ENCODE measurements at places on chromosomes 6 and 20.

- no peak for DNase-seq
Observed at GRCh38 chr20:32544260-32544722, 40.8 kb downstream of the NOL4L start.

- DNase-seq = no peak
Observed at GRCh38 chr6:97218912-97219311, 64.1 kb downstream of the MMS22L start.

DNA sequence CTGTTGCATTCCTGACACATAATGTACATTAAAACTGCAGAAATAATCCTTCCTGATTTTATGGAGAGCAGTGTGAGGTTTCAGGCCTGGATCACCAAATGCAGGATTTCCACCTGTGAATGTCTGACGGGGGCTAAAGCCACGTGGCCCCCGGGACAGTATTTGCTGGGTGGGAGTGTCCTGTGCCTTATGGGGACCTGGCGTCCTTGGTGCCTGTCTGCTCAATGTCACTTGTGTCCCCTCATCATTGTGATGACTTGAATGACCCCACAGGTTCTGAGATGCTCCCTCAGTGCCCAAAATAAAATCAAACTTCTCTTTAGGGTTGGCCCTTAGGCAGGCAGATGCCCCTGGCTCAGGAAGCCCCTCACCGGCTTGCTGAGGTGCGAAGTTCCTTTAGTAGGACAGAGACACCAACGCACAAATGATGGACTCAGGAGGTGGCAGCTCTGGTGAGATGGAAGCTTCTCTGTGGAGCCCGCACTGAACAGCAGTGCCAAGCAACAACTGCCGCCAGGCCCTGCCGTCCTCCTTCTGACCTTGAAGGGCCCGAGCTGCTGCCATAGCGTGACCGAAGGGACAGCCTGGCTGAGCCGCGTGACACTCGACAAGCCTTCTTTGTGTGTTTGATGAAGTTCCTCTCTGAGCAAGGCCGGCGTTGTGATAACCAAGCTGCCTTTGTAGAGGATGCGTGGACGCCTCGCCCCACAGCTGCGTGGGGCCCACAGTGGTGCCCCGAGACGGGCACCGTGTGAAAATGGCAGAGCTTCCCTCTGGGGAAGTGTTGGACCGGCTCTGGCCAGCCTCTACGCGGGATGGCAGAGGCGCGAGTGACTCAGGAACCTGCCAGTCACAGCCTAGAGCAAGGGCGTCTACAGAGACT lies 30.9 kb downstream of the FRMD1 start:
- DNase-seq = no peak

GRCh38 chr6:3698021-3698420 lies 53.5 kb downstream of the PXDC1 start:
- no peak for DNase-seq

- peak; percentile 13 for DNase-seq
Observed at GRCh38 chr6:11412011-11412424, 125.5 kb upstream of the TMEM170B start.

DNA sequence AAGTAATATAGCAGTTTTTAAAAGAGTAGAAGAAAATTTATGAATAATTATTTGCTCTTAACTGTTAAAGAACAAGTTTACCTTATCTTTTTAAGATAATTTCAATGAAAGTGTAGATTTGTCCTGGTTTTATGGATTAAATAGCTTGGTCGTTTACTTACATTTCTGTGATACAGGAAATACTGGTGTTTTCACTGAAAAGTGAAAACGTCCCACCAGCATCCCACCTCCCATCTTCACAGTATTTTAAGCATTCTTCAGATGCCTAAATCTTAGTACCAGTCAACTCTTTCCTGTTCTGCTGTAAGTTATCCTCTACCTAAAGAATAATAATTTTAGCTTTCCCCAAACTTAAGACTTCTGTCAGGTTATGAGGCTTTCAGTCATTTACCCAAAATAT lies 5.8 kb downstream of the TAB2 start:
- no peak for DNase-seq

- no peak for DNase-seq
Observed at GRCh38 chr6:23302514-23302913, 733.1 kb downstream of the HDGFL1 start.

DNA sequence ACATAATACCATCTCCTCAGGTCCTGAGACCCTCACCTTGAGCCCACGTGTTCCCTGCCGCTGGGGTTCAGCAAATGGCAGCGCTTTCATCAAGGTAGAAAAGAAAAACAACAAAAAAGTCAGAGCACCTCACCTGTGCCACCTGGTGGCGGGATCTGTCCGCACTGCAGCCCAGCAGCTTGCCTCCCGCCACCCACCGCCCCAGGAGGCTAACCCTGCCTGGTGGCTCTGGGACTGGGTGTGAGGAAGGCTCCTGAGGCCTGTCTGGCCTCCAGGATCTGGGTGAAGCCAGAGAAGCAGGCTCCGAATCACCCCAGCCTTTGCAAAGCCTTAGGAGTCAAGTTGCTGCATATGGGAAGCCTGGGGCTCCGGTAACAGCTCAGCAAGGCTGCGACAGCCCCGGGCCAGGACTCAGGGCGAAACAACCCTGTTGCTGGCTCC lies 270.8 kb downstream of the BMP7 start:
- peak; percentile 25 for DNase-seq

GRCh38 chr6:66289889-66290288 lies 582.9 kb upstream of the EYS start:
- no peak for DNase-seq

GRCh38 chr20:8339349-8339748 lies 207.3 kb downstream of the PLCB1 start:
- no peak for DNase-seq

GRCh38 chr6:111228094-111228493 lies 140.8 kb downstream of the SLC16A10 start:
- DNase-seq = no peak

GRCh38 chr20:24420567-24420966 lies 48.9 kb upstream of the SYNDIG1 start:
- no peak for DNase-seq

DNA sequence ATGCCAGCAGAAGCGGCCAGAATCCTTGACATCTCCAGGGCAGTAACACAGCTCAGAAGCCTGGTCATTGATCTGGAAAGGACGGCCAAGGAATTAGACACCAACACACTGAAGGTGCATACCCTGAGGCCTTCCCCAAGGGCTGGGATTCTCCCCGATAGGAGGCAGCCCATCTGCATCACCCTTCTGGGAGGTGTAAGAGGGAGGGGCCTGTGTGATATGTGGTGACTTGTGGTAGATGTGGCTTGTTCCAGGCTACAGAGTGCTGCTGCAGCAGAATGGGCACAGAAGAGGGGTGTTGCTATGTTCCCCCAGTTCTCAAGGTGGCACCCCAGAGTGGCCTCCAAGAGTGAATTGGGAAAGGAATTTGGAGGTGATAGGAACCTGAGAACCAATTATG lies 11.2 kb downstream of the TRIM40 start:
- no peak for DNase-seq

DNA sequence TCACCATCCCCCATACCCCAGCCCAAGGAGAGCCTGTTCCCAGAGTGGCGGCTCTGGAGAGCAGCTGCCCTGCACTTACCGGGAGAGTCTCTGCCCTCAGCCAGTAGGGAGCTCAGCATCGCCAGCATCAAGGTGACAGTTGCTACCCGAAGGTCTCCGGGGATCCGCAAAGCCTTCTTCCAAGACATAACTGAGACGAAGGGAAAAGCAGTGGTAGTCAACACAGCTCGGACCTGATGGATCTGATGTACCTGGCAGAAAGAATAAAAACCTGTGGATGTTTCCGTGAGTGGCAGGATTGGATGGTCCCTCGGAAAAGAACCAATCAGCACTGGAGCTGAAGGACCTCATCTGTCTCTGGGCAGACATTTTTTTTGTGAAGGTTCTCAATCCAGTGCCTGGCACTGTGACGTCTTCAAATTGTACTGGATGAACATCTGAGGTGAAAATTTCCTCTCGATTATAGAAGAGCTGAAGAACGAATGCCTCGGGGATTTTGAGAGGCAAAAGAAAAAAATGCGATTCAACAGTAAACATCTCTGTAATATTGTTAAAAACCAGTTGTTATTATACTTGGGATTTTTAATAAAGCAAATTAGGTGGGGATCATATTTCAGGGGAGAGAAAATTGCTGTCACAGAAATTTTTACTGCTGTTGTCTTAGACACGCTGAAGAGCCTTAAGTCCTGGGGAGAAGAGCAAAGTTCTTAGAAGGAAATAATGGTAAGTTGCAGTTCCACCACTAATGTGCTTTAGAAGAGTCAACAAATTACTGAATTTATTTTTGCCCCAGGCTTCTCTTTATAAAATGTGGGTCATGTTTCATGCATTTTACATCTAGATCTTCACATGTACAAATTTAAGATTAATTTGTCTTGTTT lies at the start of gene HLA-DQB1:
Gene HLA-DQB1 (minus strand): TSS at position 238 of the 881 bp plus-strand sequence. CDS start 50 bp downstream, at position 188.
- DNase-seq = peak; percentile 24

GRCh38 chr20:36251426-36251825 lies 15.1 kb downstream of the AAR2 start:
- DNase-seq = no peak

GRCh38 chr20:57061051-57061900 lies 205.2 kb downstream of the BMP7 start:
- DNase-seq = no peak

DNA sequence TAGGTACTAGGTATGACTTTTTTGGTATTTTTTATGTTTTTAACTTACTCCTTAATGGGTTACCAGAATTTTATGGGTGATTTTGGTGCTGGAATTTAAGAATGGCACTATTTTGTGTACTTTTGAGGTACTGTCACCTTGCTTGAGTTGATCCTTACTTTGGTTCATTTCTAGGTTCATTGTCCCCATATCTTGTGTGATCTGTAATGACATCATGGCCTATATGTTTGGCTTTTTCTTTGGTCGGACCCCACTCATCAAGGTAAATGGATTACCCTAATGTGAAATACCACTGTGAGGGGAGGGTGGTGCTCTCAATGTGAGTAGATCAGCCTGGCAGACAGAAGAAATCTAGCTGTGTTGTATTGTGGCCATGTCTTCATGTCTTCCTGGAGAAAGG lies 57.9 kb downstream of the CDS2 start:
- no peak for DNase-seq

- no peak for DNase-seq
Observed at GRCh38 chr6:158662954-158663624, 13.2 kb downstream of the SYTL3 start.

DNA sequence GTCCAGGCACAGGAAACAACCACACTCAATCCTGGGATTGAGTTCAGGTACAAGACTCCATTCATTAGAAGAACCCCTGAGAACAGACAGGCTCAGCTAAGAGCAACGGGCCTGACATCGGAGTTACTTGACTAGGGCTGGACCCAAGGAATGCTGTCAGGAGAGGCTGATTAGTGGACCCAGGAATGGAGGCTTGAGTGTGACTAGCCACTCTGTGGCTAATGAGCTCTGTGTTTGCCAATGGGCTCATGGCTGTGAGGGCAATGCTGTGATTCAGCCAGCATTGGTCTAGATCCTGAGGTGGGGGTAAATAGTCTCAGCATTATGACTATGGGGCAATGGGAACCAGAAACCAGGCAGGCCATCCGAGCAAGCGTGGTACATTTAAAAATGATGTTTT lies 71.8 kb downstream of the RIOK1 start:
- DNase-seq = no peak

GRCh38 chr6:46484081-46484820 lies 7.0 kb downstream of the RCAN2 start:
- DNase-seq = no peak

DNA sequence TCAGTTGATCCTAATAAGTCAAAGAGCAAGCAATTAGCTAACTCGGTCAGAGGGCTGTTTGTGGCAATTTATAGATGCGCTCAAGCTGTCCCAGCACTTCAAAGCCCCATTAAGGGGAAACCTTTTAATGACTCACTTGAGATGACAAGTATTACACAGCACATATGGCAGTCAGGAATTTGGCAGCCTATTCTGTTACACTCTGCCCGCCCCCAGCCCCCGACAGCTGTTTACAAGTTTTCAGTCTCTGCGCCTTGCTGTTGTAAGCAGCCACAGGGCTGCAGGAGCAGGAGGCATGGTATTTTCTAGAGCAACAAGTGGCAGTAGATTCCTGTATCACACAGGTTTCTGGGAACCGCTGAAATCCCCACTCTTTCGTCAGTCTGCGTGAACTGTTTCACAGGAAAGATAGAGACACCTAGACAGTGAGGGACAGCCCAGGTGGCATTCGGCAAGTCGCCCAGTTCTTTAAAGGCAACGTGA lies 263.0 kb downstream of the FOXC1 start:
- DNase-seq = no peak

DNA sequence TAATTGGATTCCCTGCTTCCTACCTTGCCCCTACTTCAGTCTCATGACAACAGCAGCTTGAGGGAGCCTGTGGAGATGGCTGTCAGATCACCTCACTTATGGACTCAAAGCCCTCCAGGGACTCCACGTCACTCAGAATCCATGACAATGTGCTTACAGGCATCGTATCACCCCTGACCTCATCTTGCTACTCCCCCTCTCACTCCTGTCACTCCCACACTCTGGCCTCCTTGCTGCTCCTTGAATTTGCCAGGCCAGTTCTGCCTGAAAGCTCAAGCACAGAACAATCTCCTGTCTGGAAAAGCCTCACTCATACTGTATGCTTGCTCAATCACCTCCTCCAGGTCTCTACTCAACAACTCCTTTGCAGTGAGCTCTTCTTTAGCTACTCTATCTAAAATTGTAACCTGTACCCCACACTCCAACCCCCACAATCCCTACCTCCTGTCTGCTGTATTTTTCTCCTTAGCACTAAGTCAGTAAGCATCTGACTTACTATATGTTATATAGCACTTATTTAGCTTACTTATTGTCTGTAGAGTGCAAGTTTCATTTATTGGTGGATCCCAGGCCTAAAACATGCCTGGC lies 10.7 kb upstream of the GSTA4 start:
- no peak for DNase-seq

DNA sequence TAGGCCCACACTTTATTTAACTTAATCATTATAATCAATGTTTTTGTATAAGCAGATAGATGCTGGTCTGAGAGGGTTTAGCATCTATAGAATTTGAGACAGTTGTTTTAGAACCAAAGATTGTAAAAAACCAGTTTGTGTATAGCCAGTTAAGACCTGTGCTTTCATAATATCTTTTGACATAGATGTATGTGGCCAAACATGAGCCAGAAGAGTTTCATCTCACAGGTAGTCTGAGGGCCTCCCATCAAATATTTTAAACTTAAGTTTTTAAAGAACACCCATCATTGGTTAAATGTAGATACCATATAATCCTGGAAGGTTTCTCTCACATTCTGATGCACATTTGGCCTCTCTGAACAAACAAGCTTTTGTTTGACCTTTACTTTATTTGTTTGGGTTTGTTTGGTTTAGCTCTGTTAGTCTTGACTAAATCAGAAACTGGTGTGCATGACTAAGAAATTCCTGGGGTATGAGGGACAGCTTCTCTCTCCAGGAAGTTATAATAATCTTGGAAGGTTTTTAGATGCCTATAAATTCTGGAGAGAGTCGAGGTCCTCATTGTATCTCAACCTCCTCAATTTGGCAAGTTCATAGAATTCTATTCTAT lies 58.0 kb upstream of the TMEM200A start:
- peak; percentile 26 for DNase-seq

DNA sequence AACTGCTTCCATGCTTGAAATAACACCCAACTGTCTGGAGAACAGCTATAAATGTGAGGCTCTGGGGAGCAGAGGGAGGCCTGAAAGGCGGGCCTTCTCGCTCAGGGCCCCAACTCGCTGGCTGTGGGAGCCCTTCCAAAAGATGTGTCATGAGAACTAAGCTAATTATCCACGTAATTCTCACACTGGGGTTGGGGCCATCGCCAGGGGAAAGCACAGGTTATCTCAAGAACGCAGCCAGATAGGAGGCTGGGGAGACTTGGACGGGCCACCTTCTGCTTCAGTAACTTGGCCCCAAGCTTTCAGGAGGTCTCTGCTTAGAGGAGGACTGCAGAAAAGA lies 1.6 kb downstream of the PXDC1 start:
- no peak for DNase-seq

Measured in activated CD4-positive, alpha-beta T cell treated with anti-CD3 and anti-CD28 coated beads, Interleukin-2, Interleukin-6, amounts not matched to agents 100 ng/mL and 50 ng/mL, durations not matched to agents 16 hours and 8 hours (primary cell).